Cerebellar nuclear complex (tissue), 1 donor: ENCODE measurements at places on chromosomes 12 and 14.

DNA sequence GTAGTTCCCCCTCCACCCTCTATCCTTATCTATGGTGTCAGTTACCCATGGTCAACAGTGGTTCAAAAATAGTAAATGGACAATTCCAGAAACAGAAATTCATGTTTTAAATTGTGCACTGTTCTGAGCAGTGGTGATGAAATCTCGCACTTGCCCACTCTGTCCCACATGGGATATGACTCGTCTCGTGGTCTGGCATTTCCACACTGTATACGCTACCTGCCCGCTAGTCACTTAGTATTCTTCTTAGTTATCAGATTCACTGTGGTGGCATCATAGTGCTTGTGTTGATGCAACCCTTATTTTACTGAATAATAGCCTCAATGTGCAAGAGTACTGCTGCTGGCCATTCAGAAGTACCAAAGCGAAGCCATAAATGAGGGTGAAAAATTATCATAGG lies 507.0 kb downstream of the SNAPC1 start:
- no peak for DNase-seq

GRCh38 chr12:29314416-29314815 lies 66.6 kb downstream of the ERGIC2 start:
- DNase-seq: no peak

- no peak for DNase-seq
These were observed 3.9 kb upstream of the GSC start for GRCh38 chr14:94773655-94774343.

GRCh38 chr12:43123461-43123860 lies 428.5 kb downstream of the ADAMTS20 start:
- DNase-seq: no peak

DNA sequence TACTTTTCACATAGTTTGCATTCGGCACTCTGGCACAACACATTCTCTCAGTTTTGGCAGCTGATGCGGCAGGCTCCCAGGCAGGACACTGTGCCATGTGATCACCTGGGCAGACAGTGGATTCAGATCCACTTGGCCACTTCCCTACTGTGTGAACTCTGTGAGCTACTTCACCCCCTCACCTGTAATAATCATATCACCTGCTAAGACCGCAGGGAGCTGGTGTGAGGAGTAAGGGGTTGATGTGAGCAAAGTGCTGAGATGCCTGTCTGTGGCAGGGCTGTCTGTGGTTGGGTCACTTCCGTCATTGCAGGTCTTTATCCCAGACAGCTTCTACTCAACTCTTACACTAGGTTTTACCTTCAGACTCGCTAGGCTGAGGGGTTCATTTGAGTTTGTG lies 50.4 kb upstream of the AMN start:
- no peak for DNase-seq

- DNase-seq: no peak
These were observed 17.2 kb upstream of the RAD52 start for GRCh38 chr12:966724-967123.

DNA sequence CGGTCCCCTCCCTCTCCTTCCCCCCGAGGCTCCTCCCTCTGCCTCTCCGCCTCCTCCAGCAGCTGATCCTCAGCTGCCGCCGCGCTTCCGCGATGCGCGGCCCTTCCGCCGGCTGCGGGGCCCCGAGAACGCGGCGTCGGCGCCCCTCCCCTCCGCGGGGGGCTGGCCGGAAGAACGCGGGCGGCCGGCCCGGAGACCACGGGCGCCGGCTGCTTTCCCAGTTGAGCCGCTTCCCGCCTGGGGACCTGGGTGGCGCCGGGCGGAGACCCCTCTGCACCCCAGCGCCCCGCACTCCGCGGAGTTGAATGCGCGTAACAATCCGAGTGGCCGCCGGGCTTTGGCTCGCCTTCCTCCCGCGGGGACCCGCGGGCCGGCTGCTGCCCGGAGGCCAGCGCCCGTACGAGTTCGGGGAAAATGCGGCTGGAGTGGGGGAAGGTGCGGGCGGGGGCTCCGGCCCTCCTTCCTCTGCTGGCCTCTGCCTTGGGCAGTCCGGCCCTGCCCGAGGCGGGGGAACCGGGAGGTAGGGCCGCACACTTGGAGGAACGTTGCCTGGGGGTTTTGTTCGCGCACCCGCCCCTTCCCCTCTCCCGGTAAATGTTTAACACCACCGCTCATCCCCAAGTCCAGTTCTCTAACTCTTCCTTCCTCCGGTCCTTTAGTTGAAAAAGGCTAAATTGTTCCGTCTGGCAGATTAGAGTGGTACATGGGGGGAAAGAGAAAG lies 393 bp upstream of the DCAF5 start:
- no peak for DNase-seq

- DNase-seq: no peak
These were observed 40.1 kb upstream of the AMN start for GRCh38 chr14:102882226-102882906.

- no peak for DNase-seq
These were observed 1225.6 kb downstream of the VRK1 start for GRCh38 chr14:98022541-98023520.

DNA sequence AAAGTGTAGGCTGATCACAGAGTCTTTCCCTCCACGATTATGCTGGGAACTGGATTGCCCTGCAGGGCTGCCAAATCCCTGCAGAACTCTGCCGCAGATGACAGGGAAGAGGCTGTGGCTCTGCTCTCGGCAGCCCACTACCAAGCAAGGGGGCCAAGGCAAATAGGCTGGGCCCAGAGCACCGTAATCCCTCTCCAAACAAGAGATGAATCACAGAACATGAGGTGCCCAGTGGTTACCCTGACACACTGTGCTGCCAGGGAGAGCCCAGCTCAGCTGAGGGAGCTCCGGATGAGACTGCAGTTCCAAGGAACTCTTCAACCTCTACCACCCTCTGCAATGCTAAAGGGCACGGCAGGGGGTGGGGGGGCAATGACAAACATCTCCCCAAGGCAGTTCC lies 33.9 kb downstream of the STON2 start:
- DNase-seq: no peak

DNA sequence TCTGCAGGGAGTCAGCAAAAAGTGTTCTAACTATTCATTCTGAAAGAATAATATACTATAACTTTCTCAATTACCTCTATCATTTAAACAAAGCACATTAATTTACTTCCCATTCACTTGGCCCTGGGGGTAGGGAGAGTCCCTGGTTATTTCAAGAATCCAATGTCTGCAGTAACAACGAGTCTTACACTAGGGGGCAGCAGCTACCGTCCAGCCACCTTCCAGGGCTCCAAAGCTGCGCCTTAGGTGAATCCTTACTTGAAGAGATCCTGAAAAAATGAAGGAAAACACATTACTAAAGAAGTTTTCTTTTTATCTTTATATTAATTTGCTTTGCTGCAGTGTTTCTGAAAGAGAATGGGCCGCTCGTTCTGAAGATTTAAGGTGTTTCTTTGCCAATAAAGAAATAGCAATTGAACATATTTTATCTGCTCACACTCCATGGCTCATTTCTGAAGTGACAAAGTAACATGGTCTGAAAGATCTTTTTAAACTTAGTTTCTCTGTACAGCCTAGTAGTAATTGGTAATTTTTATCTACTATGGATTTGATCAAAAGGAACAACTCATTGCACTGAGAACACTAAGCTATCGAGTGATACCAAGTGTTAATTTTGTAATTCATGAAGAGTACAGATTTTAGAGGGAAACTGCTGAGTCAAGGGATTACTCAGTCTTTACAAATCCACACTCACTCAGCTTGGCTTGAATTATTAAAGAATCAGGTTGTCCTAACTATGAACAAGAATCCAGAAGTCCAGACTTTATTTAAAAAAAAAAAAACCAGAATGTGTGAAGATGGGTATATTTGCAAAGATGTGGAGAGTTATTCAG lies 27.6 kb downstream of the BHLHE41 start:
- no peak for DNase-seq
